ENCODE measurements at places on chromosomes 11 and 22.

GRCh38 chr11:85040166-85040565 is 587.0 kb downstream of the DLG2 start:
- DNase-seq, result no peak

GRCh38 chr11:95557376-95557775 is 232.2 kb downstream of the FAM76B start:
- DNase-seq, result no peak

DNA sequence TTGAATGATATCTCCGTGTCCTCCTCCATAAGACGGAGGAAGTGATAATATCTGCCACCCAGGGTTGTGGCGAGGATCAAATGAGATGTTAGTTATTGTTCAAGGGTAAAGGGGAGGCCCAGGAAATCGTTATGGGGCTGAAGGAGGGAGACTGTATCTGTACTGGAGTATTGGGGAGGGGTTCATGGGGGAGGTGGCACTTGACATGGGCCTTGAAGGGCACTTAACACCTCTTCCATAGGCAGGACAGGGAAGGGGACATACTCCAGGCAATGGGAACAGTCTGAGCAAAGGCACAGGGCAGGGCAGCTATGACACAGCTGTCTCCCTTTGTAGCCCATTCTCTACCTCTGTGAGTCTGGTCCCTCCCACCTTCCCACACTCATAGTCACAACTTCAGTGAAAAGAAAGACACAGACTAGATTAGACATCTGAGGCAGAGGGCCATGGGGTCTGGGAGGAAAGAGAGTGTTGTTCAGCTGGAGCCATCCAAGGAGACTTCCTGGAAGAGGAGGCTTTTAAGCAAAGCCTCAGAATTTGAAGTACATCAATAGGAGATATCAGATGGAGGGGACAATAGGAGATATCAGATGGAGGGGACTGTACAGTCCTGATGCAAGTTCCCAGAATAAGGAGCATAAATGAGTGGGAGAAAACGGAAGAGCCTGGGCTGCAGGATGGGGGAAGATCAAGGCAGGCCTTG is 15.8 kb upstream of the DGKZ start:
- DNase-seq, result no peak

DNA sequence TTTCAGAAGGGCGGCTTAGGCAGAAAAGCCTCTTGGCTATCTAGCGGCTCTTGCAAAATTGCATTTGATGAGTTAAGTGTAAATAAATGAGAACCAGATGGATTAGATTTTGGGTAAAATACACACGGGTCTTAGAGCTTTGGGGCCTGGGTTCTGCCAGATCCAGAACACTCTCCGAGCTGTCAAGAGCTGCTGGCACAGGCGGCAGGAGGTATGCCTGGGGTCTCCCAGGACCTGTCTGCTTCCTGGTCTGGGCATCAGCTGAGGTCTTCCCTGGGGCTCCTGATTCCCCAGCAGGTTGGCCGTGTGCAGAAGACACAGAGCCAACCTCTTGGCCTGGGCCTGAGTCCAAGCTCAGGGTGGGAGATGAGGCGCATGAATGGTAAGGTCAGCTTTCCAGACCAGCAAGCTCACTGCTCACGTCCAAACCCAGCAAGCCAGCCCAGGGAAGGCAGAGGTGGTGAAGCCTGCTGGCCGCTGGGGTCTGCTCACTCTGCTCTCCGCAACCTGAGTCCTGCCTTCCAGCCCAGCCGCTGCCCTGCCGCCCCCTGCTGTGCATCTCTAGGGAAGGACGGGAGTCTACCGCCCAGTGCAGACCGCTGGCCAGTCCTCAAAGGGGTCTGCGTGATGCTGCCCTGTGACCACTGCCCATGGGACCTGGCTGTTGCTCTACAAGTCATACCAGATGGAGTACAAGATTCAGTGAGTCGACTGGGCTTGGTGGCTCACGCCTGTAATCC is 44.9 kb downstream of the SCUBE1 start:
- no peak for DNase-seq

DNA sequence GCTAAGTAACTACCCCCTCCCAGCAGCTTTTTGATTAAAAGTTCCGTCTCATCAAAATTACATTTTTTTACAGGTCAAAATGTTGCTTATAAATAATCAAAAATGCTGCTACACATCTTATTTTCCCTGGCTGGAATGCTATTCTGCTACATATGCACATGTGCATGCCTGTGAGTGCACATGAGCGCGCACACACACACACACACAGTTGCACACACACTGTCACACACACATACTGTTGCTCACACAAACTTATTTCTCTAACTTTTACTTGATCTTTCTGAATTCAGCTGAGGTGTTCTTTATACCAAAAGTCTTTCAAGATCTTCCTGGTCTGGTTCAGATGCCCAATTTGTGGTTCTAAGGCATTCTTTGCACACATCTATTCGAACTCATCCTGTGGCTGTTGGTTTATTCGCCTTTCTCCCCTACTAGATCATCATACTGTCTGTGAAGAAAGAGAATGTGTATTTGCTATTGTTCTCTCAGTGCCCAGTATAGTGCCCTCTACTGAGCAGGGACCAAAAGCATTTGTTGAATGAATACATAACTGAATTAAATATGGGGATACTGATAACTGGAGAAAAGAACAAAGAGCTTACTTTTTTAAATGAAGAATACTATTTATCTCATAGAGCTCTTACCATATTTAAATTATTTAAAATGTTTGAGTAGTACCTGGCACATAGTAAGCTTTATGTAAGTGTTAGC is 68.1 kb upstream of the CCDC179 start:
- no peak for DNase-seq

- DNase-seq, result no peak
Observed at GRCh38 chr22:17199003-17199731, 20.1 kb downstream of the ADA2 start.

- no peak for DNase-seq
Observed at GRCh38 chr11:91641153-91641552, 583.5 kb upstream of the FAT3 start.

DNA sequence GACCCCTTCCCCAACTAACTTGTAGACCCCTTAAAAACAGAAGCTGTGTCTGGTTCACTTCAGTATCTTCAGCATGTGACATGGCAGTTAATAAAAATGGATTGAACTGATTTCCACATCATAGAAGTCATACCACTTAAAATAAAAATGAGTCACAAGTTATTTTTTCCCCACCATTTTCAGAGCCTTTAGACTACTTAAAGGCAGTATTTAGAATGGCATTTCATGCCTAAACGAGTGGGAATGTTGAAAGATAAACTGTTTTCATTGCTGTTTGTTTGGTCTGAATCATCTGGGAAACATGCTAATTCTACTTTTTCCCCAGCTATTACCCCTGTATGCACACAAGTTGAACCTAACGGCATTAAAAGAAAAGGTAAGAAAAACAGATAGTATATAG is 324.0 kb downstream of the RAB38 start:
- DNase-seq, result no peak

GRCh38 chr22:44543781-44544477 is 45.9 kb upstream of the RTL6 start:
- DNase-seq, result no peak

DNA sequence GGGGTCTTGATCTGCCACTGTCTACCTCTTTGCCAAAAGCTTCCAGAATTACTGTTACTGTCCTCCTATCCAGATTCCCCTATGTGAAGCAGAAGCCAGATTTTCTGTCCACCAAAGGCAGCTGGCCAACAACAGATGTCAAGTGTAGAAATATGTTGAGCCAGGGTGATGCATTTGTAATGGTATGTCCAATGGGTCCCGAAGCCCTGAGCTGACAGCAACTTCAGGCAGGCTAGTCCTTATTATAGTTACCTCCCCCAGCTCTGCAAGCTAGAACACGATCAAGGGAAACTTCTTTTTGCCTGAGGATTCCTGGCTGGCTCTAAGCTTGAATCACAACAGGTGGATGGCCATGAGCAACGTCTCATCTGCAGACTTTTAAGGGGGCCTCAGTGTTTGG is 10.2 kb downstream of the PAMR1 start:
- no peak for DNase-seq

GRCh38 chr11:100434821-100435641 is 252.1 kb upstream of the ARHGAP42 start:
- DNase-seq, result no peak

- DNase-seq, result no peak
Observed at GRCh38 chr11:120540744-120541465, 29.4 kb downstream of the GRIK4 start.

DNA sequence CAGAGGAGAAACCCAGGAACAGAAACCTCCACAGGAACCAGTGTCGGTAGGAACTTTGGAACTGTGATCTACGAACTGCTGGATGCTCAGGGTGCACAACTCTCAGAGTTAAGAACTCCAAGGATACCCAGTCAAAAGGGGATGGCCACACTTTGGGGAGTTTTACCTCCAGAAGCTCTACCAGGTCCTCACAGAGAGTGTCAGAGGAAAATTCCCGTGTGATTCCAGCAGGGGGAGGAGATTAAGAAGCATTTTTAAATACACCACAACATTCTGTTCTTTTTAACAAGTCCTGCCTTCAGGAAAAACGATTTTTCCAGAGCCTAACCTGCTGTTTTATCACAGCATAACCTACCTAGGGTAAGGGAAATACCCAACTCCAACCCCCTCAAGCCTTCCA is 104.0 kb downstream of the SOX6 start:
- DNase-seq, result no peak

GRCh38 chr22:36162127-36163034 is 1.8 kb upstream of the APOL3 start:
- no peak for DNase-seq

DNA sequence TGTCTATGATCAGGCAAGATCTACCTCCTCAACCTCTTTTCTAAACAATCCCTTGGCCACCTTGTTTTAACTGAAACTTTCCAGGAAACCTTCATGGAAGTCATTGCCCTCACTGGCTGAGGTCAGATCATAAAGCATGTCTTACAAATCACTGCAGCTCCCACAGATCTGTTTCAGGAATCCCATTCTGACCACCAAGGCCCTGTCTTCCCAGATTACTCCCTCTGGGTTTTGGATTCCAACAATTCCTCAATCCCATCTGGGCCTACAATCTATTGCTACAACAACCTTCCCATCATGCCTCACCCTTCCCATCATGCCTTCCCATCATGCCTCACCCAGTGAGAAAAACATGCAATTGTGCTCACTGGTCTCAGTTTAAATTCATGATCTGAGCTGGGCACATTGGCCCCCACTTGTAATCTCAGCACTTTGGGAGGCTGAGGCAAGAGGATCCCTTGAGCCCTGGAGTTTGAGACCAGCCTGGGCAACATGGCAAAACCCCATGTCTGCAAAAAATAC is 15.9 kb downstream of the ADAMTS15 start:
- DNase-seq, result no peak

GRCh38 chr11:71285111-71285510 is 32.7 kb upstream of the SHANK2 start:
- DNase-seq, result no peak

DNA sequence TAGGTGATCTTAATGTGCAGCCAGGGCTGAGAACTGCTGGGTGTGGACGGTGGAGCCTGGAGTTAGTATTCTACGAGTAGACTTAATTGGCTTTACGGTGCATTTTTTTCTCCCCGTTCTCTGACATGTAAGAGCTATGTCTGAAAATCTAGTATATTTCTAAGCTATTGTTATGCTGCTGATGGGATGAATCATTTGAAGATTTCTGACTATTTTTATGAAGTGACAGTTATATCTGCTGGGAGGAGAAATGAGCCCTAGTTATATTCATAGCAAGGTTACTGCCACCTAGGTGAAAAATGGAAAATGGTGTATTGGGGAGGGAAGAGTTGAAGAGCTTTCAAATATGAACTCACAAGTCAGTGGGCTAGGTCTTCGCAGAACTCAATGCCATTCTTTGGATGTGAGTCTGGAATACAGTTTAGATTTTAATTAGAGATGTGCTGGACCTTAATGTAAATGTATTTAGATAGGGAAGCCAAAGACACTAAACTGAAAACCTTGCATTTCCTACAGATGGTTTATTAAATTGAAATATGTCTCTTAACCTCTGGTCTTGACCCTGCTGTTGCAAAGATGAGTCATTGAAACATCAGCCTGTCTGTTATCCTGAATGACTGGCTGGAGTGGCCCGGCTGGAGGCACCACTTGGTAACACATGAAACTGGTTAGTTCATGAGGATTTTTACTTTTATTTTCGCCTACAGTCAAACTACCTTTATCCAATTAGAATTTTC is 293.7 kb downstream of the DDX10 start:
- DNase-seq, result no peak

DNA sequence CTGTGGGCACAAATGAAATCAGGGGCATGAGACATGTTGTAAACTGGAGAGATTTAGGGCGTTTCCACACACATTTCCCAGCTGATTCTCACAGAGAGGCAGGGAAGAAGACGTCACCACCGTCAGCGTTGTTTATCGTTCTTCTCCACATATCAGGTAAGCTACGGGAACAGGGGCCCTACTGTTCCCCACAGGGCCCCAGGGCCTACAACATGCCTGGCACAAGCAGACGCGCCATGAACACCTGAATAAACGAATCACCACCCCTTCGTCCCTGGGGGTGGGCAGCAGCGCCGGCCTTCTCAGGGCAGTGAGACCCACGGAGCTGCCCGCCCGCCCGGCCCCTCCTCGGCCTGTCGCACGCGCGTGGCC is 342 bp downstream of the EFCAB6 start:
- peak; percentile 67 for DNase-seq
